ENCODE measurements at places on chromosomes 6 and 20.

DNA sequence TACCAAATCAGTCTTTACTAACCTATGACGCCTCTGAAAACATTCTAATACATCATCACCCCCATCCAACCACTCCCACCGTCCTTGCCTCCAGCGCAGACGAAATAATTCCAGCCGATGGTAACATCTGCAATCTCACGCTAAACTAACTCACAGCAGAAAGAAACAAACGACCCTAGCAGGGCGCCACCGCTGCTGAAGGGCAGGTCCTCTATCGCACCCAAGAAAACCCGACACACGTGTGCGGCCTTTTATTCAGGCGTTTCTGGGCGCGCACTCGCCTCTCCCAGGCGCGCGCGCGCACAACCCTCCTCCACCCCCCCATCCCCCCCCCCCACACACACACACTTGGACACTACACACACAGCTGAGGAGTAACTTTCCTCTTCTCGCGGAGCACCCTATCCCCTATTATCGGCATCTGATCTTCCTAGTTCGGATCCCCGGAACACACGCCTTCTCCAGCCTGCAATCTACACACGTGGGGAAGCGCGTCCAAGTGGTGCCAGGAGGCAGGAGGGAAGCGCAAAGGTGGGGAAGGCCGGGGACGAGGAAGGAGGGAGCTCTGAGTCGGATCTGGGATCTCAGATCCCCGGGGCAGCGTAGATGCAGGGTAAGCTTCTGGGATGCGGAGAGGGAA, 1.4 kb downstream of the GFOD1 start:
- DNase-seq = peak; percentile 39

DNA sequence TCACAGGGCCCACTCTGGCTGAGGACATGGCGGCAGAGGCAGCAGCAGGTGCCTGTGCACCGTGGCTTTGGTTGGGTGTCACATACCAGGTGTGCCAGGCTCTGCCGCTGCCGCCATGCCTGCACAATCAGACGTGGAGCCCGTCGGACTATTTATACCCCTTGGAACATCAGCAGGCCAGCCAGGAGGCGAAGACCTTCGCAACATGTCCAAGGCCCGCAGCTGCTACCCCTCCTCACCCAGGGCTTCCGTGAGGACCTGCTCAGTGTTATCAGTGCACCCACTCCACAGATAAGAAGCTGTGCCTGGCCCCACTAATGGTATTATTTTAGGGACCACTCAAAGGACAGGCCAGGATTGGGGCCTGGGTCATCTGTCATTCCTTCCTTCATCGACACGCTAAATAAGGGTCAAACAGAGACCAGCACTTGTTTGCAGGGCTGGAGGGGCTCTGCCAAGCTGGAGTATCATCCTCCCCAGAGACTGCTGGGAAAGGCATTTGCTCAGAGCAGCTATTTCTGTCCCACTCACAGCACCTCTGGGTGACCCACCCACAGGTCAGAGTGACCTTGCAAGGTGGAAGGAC, 109.2 kb downstream of the BMP7 start:
- no peak for DNase-seq

- DNase-seq = no peak
These were observed 98.2 kb upstream of the NAA20 start for GRCh38 chr20:19918965-19919329.

DNA sequence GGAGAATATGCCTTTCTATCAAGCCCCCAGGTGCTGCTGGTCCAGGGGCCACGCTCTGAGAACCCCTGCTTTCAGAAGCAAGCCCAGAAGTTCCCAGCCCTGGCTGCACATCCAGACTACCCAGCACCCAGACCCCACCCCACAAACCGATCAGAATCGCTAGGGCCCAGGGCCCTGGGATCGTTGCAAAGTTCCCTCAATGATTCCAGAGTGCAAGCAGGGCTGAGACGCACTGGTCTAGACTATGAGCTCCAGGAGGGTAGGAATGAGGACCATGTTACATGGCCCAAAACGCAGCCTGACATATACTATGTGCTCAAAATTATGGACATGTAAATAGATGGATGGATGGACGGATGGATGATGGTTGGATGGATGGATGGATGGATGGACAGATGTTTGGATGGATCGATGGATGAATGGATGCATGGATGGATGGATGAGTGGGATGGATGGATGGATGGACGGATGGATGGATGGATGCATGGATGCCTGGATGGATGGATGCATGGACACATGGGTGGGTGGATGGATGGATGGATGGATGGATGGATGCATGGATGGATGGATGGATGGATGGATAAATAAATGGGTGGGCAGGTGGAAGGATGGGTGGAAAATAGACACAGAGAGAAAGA, 194.1 kb downstream of the PREX1 start:
- no peak for DNase-seq

GRCh38 chr20:56974499-56975250, 291.8 kb downstream of the BMP7 start:
- DNase-seq = peak; percentile 4

- no peak for DNase-seq
These were observed 138.8 kb downstream of the HFE start for GRCh38 chr6:26225848-26226578.

GRCh38 chr6:121523628-121524027, 88.2 kb downstream of the GJA1 start:
- no peak for DNase-seq

DNA sequence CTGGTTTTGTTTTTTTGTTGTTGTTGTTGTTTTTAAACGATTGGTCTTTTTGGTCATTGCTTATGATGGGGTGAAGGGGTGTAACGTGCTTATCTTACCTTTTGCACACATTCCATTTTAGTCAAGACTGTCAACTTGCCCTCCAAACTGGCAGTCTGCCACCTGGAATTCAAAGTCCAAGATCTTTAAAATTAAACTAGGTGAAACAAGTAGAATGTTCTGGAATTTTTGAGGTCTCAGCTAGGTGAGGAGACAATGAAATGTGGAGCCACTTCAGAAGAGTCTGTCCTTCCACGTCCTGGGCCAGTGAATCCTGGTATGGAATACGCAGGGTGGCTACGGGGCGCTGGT, 344.6 kb downstream of the ZFAND3 start:
- no peak for DNase-seq

DNA sequence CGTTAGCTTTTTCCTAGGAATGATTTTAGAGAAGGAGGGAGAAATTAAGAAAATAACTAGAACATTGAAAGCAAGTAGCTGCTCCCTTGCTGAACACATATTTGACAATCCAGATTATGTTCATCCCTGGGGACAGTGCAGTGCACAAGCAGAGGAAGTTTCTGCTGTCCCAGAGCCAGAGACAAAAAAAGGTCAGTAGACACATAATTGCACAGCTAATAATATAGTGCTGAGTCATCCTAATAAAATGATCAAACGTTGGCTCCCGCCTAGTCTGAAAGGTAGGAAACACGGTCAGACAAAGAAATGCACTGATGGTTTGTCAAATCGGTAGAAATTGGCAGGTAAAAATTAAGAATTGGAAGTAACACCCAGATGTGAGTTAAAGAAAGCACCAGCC, 21.7 kb upstream of the SSTR4 start:
- DNase-seq = no peak

DNA sequence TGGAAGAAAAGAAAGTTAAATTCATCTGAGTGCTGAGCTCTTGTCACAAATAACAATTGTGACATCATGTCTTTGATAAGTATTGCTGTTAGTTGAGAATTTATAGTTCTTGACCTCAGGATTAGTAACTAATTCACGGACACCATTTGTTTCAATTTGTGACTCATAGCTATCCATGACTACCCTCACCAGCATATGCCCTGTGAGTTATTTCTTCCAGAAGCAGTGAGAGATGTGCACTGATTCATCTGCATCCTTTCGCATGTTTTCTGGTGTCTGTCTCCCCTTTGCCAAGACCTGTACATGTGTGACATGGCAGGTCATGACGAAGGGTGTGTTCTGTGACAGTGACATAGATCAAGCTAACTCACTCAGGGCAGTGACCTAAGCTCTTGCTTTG, 86.9 kb downstream of the SOBP start:
- no peak for DNase-seq

DNA sequence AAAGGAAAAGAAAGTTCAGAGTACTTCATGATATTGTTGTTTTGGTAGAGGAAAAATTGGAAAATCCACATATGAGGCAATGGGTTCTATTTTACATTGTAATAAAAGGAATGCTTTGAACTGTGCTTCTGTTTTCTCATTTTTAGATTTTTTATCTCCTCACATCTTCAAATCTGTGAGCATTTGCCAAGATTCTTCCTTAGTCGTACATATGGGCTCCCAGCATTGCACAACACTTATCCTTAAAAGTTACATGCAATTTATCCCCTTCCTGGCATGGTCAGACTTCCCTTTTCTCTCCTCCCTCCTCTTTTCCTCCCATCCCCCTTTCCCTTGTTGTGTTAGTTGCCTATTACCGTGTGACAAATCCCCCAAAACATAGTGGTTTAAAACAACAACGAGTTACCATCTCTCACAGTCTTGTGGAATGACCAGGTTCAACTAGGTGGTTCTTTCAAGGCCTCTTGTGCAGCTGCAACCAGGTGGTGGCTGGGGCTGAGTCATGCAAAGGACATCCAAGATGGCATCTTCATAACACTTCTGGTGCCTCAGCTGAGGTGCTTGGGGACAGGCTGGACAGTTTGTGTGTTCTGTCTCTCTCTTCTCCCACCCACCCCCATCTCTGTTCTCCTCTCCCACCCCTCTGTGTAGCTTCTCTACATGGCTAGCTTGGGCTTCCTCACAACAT, 68.7 kb downstream of the TXNDC5 start:
- DNase-seq = no peak

GRCh38 chr20:48536206-48536605, 291.6 kb downstream of the PREX1 start:
- no peak for DNase-seq

GRCh38 chr20:20606050-20606449, 106.4 kb downstream of the RALGAPA2 start:
- DNase-seq = no peak

DNA sequence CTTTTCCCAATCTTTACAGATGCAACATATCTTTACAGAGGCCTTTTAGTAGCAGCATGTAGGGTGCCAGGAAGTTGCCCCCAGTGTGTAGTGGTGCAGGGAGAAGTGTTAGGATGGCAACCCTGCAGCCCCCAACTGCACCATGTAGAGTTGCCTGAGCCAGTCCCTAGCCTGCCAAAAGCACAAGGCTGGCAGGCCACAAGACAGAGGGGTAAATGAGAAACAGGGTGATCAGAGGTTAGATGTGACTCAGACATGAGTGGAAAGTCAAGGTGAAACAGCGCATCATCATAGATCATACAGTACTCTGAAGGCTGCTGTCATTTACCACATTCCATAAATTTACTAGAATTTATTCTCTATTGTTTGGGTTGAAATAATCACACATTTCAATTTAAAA, 467.5 kb downstream of the PRKN start:
- DNase-seq = no peak
